Aorta (tissue), 5 donors: ENCODE measurements at places on chromosomes 4 and X. TPM values are rescaled to one million over a fixed set of nuclear protein-coding genes. Genes with fewer than 3 reads are reported as not detected.

- peak; percentile 33 for DNase-seq
- no peaks in the 10 kb centered on the region for H3K27me3 ChIP-seq
- H3K4me1 ChIP-seq, result no peaks in the 10 kb centered on the region
- H3K36me3 ChIP-seq, result no peaks in the 10 kb centered on the region
- no peak overlapping the region for H3K4me3 ChIP-seq
Measured at GRCh38 chrX:18894156-18894555, 89.8 kb downstream of the PHKA2 start.

Gene NSG1
- total RNA-seq, result 0.58 TPM

DNA sequence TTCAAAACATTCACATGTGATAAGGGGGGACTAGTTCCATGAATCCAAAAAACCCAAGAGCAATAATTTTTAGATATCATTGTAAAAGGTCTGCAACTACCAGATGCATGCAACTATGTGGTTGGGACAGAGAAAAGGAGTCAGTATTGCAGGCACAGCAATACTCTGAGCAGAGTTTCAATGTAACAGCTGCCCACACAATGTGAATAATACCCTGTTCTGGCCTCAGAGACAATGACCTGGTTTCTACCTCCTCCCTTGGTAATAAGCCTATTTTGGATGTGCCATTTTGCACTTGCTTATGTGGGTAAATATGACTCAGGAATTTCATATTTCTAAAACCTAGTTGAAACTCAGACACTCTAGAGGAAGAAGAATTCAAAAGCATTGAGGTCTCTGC, 194.8 kb upstream of the RASGEF1B start:
- DNase-seq, result no peak
- H3K4me1 ChIP-seq, result no peaks in the 10 kb centered on the region
- H3K27me3 ChIP-seq, result no peaks in the 10 kb centered on the region
- no peak overlapping the region for H3K27ac ChIP-seq
- no peaks in the 10 kb centered on the region for H3K36me3 ChIP-seq
- H3K4me3 ChIP-seq, result no peak overlapping the region

DNA sequence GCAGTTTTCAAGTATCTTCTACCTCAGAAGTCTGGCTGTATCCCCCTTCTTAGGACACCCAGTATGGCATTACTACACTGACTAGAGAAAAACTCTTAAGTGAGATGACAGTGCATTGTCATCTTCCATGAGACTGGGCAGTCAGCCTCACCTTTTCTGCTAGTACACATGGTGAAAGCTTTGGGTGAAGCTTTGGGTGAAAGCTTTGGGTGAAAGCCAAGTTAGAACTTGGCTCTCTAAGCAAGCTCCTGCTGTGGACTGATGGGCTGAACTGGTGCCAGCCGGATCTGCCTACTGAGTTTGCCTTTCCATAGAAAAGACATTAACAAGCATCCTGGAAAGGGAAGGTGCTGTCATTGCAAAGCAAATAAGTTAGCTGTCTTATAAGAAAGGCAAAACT, 8.8 kb downstream of the EPHA5 start:
- H3K4me1 ChIP-seq, result no peaks in the 10 kb centered on the region
- no peak for DNase-seq
- no peaks in the 10 kb centered on the region for H3K36me3 ChIP-seq
